NCI-H510A (cell line): ENCODE measurements at places on chromosomes 3 and 15.

- DNase-seq = no peak
Observed at GRCh38 chr15:67781907-67782690, 43.2 kb upstream of the SKOR1 start.

DNA sequence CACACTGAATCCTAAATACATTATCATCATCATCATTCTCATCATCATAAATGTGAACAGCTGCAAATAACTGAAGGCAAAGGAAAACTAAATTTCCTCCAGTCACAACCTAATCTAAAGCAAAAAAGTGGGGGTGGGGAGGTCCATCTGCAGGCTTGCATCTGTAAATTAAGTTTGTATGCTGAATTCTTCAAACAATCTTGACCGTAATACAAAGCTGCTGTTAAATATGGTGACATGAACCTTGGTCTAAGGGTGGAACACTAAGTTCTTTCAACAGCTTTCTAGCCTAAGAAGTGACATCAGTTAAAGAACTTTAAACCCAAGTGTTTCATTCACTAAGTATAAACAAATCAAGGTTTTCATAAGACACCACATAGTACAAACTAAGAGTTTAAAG lies 4.3 kb downstream of the LRRFIP2 start:
- DNase-seq = no peak

- DNase-seq = no peak
Observed at GRCh38 chr3:31906182-31906581, 74.9 kb downstream of the OSBPL10 start.

- no peak for DNase-seq
Observed at GRCh38 chr15:99132122-99132521, 27.2 kb downstream of the SYNM start.

- DNase-seq = no peak
Observed at GRCh38 chr15:65867244-65867643, 2.0 kb upstream of the RAB11A start.

- DNase-seq = no peak
Observed at GRCh38 chr3:48016301-48016973, at the start of gene MAP4. Gene MAP4, minus strand, starts transcription at chr3:48016416. Its CDS starts 17,556 bp downstream, at chr3:47998860.

DNA sequence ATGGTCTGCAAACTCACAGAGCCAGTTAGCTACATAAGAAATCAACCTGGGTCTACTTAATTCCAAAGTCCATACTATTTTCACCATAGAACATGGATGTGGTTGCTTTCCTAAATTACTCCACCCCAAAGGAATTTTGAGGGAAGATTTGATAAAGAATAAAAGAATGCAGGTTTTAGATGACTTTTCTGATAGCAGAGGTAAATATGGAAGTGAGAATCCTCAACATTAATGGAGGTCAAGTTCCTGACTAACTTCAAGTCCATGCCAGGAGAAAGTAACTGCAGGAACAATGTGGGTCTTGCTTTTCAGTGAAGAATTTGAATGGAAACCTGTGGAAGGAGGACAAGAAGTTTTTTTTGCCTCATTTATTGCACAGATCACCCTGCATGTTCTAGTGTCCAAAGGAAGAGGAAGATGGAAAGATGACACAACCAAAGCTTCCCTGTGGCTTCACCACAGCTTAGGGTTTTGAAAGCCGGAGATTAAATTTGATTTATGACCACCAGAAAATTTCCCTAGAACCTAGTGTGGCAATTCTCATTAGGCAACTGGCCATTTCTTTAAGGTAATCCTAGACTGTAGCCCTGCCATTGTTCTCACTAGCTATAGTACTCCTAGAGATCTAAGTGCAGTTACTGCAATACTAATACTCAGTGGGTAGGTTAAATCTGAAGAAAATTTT lies 429.7 kb downstream of the RAP2B start:
- DNase-seq = no peak

DNA sequence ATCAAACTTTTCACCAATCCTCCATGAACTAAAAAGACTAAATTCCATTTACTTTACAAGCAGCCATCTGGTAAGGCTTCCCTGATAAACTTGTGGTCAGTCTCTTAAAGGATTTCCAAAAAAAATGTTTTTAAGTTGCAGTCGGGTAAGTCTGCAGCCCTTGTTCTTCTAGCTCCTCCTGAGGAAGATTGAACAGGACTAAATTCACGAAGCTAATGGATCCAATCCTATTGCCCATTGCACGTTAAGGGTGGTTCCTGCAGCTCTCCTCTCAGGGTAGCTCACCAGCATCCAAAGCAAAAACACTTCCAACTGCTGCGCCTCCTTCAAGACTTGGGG lies 2.8 kb downstream of the HES1 start:
- DNase-seq = no peak

GRCh38 chr3:16605966-16606365 lies 743 bp upstream of the DAZL start:
- DNase-seq = no peak

DNA sequence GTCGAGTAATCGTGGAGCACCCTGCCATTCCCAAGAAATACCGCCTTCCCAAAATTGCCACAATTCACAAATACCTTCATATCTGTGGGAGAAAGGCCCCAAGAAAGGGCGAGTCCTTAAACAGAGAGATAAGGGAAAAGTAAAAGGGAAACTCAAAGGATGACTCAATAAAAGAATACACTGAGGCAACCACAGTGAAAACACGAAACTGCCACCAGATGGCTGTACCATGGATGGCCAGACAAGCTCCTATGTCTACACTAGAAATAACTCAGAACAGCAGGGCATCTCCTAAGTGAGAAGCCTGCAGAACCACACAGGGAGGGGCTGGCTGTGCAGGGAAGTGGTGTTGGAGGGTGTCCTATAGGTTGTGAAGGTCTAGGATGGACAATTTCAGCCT lies 25.0 kb downstream of the SRGAP3 start:
- no peak for DNase-seq

DNA sequence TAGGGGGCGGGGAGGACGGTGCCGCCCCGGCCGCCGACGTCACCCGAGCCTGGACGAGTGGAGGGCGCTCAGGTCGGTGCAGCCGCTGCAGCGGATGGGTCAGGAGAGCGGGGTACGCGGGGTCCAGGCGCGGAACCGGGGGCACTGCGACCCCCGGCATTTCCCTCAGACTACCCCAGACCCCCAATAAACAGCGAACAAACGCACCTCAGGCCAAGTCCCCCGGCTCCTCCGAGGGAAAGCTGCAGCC lies 78.9 kb downstream of the IQSEC1 start:
- no peak for DNase-seq

GRCh38 chr3:52174896-52175295 lies 20.7 kb upstream of the POC1A start:
- no peak for DNase-seq

- no peak for DNase-seq
Observed at GRCh38 chr15:38211811-38212210, 40.8 kb upstream of the SPRED1 start.

GRCh38 chr3:119403201-119403600 lies 60.2 kb downstream of the TMEM39A start:
- DNase-seq = no peak

DNA sequence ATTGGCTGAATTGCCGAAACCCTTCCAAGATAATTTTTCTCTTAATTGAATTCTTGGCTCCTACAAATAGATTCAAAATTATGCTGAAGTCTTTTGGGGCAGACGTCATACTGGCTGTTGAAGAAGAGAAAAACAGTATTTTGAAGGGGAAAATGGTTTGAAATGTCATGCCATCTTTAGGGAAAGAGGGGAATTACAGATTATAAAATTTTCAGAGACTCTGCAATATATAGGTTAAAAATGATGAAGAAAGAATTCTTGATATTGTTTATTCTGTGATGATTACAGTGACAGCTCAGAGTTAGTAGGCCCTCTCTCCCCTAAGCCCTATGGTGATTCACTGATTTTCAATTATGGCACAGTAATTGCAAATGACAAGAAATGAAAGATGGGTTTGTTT lies 86.1 kb downstream of the CGNL1 start:
- no peak for DNase-seq

- no peak for DNase-seq
Observed at GRCh38 chr3:62493109-62493801, 119.9 kb upstream of the FEZF2 start.

DNA sequence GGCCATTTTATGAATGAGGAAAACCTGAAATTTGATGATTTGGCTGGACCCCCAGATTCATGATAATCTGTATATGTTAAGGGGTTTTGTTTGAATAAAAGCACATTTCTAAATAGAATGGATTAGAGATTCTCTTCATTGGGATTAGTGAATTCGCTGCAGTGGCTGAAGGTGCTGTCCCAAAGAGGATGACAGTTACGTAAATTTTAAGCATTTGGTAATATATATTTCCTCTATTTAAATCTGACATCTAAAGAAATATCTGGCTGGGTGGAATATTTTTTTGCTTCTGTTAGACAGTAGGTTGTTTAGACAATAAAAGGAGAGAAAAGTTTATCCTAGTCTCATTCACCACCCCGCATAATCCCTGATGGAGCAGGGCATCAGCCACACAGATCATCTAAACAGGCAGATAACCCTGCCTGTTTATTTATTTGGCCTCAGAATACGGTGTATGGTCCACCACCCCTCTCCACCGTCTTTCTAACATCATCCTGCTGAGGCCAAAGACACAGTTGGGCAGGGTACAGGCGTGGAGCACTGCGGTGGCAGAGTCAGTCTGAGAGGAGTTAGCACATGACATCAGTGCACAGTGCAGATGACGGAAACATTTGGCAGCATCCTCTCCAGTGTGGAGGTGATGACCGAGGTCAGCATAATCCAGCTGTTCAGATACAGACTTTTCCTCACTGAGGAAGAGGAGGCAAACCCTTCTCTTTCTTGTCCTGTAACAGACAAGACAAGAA lies 20.4 kb upstream of the NFKBIZ start:
- DNase-seq = no peak

DNA sequence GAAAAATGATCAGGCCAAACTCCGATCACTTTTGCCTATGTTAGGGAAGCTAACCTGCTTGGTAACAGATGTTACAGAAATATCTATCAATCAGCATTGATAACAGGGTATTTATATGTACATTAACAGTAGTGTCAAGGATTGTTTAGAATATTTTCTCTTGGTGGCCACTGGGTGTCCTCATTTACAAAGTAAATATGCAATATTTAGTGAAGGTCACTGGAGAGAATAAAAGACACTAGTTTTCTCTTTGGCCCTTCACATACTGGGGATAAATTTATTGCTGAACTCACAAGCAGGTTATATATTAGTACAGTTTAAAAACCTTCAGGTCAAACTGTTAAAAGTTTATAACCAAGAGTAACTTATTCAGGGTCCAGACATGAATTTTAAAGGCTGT lies 69.0 kb downstream of the TIGIT start:
- DNase-seq = no peak

DNA sequence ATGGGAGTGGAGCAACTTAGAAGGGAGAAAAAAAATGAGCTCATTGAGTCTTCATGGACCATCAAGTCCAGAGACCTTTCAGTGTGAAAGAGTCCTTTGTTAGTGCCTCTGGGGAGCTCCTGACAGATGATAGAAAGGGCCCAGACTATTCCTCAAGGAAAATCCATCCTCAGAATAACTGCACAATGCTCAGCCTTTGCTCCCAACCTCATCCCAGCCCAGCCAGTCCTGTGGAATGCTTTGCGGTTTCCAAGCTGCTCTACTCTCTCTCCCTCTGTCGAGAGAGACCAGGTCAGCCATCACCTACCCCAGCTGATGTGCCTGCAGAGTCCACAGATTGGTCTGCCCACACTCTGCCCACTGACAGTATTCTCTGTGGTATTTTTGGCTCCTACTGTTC lies 406.2 kb downstream of the MFSD1 start:
- DNase-seq = no peak

DNA sequence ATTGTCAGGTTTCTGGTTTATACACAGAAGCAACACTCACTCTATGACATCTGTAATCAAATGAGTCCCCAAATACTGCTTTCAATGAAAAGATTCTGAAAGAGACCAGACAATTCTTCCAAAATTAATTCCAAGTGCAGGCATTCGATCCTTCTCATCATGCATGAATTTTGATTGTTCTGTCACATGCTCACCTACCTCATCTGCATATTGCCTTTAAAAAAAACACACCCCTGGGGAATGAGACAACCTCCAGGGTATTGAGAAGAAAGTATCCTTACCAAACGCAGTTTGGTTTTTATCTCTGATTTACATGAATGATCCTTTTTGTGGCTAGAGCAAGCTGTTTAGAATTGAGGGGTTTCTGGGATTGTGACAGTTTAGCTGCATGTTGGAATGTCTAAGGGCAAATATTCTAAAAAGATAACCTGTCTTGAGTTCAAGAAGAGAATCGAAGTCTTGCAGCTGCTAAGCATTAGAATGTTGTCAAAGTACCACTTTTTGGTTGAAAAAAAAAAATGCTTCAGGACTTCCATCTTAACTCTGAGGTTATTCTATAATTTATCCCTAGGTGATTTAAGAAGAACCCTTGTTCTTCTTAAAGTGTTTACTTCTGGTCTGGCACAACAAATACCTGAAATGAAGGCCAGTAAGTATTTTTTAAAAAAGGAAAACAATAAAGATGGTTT lies 653.1 kb downstream of the RBMS3 start:
- no peak for DNase-seq

DNA sequence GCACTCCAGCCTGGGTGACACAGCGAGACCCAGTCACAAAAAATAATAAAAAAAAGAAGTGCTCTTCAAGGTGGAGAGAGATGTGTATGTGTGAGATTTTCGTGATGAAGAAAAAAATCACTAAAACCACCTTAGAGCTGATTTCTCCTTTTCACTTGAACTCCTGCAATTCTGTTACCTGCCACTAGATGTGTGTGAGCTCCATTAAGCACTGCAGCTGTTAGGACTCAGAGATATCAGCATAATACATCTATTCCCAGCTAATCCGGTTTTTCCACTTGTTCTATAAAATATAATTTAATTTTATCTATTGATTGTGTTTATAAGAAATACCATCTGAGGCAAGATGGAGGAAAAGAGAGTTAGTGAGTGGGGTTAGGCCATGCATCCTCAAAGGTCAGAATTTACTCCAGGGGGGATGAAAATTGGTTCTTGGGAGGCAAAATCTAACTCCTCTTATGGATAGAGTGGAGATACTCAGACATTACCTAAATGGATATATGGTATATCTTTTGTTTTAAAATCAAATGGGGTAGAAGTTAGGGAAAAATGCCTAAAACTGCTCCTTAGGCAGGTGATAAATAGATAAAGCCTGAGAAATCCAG lies 152.7 kb downstream of the IL20RB start:
- DNase-seq = no peak

GRCh38 chr15:79132770-79133169 lies 42.2 kb upstream of the RASGRF1 start:
- no peak for DNase-seq

- DNase-seq = no peak
Observed at GRCh38 chr3:172102123-172102882, 62.9 kb downstream of the FNDC3B start.

DNA sequence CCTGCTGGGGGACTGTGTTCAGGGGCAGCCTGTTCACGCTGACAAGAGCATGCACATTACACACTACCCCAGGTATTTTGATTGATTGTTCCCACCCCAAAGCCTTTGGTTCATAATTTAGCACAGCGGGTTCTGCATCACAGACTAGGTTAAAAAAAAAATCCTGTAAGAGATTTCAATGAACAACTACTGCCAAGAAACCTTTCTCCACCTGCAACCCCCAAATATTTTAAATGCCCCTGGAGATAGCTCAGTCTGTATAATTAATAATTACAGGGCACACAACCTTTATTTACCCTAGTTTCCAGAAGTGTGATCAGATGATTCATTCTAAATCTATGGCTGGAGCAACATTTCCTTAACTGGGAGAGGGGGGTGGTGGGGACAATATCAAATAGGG lies 87.6 kb downstream of the NR2F2 start:
- DNase-seq = no peak

- DNase-seq = no peak
Observed at GRCh38 chr15:44647036-44647435, 16.4 kb downstream of the SPG11 start.

GRCh38 chr15:75185271-75186029 lies 16.2 kb upstream of the C15orf39 start:
- DNase-seq = no peak
